DMS79 (cell line): ENCODE measurements at places on chromosomes 7 and 10.

GRCh38 chr7:74283858-74284447, 5.3 kb upstream of the CLIP2 start:
- no peak for DNase-seq

- DNase-seq = no peak
Measured at GRCh38 chr10:126203746-126204145, 184.5 kb downstream of the ADAM12 start.

DNA sequence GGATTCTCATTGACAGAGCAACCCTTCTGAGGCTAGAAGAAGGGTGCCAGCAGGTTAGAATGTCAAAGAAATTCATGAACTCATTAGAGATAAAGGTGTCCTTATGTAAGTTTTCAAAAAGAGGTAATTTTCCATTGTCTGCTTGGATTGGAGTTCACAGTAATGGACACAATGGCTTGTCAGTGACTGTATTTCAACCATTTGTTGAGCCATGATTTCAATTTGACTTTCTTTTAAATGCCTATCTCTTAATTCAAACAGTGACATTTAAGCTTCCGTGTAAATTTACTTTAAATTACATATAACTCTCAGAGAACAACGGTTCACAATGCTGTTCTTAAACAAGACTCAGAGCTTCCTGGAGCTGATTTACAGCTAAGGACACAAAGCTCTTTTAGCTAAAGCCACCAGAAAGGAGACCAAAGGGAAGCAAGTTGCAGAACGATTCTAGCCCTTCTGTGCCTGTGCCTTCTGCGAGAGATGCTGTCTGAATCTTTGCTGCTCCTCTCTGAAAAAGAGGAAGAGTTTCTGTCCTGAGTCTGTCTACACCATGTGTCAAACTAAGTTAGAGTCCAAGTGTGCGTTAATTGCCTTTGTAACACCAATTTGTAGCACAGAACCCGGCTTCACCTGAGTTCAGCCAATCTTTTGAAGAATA, 42.2 kb upstream of the PFKP start:
- no peak for DNase-seq

- DNase-seq = no peak
Measured at GRCh38 chr10:64586934-64587503, 1065.8 kb downstream of the REEP3 start.

DNA sequence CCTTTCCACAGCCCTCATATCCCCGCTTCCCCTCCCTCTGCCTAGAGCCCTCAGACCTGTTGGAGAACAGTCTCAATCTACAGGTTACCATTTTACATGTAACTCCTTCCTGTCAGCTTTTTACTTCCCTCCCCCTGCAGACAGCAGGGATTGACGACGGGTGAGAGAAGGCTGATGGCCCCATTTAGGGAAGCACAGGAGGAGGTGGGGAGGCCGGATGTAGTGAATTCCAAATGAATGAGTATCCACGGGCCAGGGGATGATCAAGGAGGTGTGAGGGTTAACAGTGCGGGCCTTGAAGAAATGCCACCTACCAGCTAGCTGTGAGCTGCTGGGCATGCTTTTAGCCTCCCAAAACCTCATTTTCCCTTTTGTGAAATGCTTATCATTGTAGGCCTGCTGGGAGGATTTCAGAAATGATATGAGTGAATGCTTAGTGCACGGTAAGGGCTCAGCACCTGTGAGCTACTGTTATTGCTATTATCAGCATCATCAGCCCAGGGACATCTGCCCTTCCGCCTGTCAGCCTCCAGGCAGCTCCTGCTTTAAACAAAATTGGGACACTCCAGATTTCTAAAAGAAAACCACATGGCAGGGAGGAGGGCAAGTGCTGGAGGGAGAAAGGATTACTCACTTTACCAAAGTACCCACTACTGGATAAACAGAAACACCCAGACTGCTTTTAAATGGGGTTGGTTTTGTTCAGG, 6.5 kb upstream of the NANOS1 start:
- DNase-seq = no peak

DNA sequence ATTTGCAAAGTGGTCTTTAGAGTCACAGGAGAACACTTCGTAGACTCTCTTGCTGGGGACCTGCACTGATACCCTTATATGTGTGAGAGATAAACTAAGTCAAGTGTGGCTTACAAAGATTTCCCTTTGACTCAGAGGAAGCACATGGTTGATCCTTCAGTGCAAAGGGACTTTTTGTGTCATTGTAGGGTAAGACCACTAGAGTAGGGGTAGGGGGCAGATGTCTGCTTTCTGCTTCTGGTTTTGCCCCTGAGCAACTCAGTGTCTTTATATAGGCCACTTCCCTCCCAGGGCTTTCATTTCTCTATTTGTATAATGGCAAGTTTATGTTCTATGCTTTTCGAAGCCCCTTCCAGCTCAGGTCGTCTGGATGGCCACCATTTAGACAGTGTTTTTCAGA, 281.7 kb downstream of the SORCS3 start:
- DNase-seq = no peak

DNA sequence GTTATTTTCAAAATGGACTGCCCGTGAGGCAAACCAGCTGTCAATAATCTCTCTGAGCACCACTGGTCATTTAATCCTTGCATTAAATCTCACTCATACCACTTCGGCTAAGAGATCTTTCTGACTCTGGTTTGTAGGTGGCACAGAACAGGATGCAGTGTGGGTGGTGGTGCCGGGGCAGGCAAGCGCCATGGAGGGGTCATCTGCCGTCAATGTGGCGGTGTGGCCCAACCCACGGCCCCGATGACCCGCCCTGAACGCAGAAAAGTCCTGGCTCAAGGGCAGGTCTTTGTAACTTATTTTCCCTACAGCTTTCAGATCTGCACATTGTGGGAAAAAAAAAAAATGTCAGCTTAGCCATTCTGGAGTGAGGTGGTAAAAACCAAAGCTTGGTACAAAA, 73.2 kb upstream of the MGMT start:
- no peak for DNase-seq

GRCh38 chr10:132063432-132063831, 2.3 kb upstream of the JAKMIP3 start:
- DNase-seq = no peak

GRCh38 chr7:64651632-64652165, 14.2 kb upstream of the ZNF107 start:
- DNase-seq = no peak

GRCh38 chr10:77290528-77291155, 347.0 kb downstream of the KCNMA1 start:
- no peak for DNase-seq

GRCh38 chr7:92729172-92729571, 107.2 kb downstream of the CDK6 start:
- no peak for DNase-seq

GRCh38 chr7:85833066-85833465, 646.2 kb upstream of the SEMA3D start:
- no peak for DNase-seq

DNA sequence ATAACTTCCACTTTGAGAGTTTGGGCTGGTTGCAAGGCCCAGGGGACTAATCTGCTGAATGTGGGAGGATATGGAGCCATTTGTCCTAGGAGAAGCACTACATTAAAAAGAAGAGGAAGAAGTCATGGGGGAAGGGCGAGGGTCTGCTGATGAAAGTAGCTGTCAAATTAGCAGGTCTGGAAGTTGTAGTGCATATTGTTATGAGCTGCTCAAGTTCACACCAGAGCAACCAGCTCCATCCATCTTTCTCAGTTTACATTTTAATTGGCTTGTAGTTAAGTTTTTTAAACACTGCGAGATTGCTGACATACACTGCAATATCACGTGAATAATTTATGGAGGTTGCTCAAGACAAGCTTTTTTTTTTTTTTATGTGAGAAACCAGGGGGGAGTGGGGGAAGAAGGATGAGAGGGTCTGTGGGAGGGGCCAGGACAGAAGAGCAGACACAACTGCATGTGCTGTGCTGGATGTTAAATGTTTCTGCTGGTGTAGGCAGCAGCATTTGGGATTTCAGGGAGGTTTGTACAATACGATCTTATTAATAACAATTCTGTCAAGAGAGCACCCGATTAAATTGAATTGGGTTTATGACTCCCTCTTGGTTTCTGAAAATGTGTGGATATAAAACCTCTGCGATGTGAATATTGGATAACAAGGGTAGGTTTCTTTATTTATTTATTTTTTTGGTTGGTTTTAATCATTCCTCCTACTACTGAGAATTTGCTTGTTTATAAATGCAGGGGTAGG, 759.0 kb upstream of the GALNT17 start:
- no peak for DNase-seq

GRCh38 chr7:24500599-24500998, 72.7 kb upstream of the PALS2 start:
- no peak for DNase-seq

DNA sequence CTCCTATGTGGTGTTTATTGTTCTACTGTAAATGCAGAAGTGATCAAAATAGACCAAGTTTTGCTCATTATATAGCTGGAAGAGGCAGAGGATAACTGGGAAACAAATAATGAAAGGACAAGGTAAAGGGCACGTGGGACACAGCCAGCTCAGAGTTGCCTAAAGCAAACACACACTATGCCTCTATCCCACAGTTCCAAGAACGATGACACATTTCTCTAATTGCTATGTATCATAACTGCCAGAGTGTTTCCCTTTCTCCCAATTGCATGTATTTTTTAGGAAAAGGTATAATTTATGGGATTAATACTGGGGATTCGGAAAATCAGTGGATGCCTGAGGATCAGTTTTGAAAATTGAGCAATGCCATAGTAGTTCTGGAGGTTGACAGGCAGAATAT, 49.0 kb downstream of the CCDC71L start:
- DNase-seq = no peak

GRCh38 chr7:32285698-32286097, 204.5 kb downstream of the LSM5 start:
- no peak for DNase-seq

DNA sequence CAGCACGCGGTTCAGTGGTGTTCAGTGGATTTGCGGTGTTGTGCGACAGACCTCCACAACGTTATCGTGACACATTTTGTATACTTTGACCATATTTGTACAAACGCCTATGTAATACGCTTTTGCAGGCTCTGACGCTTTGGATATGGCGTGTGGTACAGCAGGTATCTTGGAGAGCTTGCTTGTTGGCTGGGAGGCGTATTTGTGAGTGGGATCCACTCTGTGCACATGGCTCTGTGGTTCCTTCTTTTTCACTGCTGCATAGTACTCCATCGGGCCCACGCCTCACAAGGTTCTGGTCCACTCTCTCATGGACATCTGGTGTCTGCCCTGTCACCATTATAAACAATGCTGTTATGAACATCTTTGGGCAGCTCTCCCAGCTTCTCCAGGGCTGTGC, 53.2 kb downstream of the ELFN1 start:
- DNase-seq = no peak

- no peak for DNase-seq
Measured at GRCh38 chr10:76244061-76244686, 812.8 kb downstream of the LRMDA start.

DNA sequence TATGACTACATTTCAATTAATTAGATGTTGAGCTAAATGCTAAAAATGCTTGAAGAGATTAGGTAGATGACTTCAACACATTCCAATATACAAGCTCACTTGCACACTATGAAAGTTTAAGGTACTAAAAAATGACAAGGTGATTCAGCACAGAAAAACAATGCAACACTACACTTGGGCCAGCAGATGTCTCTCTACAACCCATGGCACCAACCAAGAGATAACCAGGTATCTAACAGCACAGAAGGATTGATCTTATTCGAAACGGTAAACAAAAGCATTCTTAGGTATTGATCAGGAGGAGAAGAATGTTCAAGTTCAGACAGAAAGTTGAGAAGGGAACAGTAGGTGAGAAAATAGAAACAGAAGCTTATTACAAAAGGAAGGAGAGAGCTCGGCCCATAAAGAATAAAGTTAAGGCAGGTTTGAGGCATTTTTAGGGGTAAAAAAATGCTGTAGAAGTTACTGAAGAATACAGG, 248.2 kb upstream of the KLF14 start:
- no peak for DNase-seq

- DNase-seq = no peak
Measured at GRCh38 chr10:86264481-86265231, 101.9 kb downstream of the GRID1 start.

DNA sequence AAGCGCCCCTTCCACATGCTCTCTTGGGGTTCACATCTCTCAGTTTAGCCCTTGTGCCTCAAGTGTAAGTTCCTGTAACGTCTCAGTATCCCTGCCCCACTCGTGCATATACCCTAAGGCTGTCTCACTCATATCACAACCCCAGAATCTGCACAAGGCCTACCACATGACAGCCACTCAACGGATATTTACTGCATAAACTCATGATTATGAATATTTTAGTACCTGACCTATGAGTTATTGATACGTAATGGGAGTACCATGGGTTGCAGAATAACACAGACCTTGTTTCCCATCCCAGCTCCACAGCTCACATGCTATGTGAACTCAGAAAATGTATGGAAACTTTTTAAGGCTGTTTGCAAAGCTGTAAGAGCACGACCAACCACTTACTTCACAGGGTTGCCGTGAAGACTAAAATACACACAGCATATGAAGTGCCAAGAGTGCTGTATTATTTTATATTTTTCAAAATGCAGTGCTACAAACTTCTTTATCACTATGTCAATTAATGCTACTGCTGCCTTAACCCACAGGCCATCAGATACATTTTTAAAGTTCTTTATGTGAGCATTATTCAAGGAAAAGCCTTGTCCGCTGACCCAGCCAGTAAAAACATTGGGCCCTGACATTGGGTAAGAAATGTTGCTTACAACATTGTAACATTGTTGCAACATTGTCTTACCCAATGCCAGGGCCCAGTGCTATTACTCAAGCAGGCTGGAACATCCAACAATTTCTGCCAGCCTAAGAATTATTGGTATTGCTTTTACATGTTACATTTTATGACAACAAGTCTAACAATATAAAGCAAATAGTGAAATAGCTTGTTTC, 97.2 kb downstream of the JAZF1 start:
- no peak for DNase-seq

- DNase-seq = no peak
Measured at GRCh38 chr10:89007129-89007893, 16.7 kb downstream of the FAS start.

- no peak for DNase-seq
Measured at GRCh38 chr10:102669206-102670064, 25.2 kb downstream of the TRIM8 start.

GRCh38 chr10:31123946-31124345, 92.3 kb upstream of the ZNF438 start:
- DNase-seq = no peak

- DNase-seq = no peak
Measured at GRCh38 chr7:156019776-156020565, 207.7 kb upstream of the SHH start.

DNA sequence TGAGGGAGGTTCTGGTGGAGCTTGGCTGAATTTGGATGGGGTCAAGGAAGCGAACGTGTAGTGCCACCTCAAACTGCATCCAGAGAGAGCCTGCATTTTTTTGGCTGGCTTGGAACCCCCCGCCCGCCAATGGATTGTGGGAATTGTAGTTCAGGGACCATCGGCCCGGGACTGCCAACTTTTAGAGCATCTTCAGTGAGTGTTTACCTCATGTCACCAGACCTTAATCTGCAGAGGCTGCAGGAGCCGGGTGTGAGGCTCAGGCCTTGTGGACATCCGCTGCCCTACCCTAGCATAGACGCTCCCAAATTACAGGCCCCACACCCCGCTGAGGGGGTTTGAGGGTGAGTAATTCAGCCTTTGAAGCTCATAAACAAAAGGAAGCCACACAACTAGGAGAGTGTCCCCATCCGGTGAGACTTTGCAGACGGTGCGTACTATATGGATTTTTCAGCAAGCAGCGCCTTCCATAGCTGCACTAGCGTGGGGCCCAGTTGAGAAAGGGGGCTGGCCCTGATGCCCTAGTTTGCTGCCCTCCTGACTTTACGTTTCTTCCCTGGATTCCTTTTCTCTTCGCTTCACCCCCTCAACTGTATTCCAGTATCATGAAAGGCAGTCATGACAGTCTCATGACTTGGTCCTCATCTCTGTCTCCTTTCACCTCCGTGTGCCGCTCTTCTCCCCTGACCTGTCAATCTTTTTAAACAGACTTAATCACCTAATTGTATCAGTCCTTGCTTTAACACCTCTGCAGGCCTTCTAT, 717 bp downstream of the CNPY4 start:
- peak; percentile 50 for DNase-seq
